ENCODE measurements at places on chromosomes 6 and 20.

DNA sequence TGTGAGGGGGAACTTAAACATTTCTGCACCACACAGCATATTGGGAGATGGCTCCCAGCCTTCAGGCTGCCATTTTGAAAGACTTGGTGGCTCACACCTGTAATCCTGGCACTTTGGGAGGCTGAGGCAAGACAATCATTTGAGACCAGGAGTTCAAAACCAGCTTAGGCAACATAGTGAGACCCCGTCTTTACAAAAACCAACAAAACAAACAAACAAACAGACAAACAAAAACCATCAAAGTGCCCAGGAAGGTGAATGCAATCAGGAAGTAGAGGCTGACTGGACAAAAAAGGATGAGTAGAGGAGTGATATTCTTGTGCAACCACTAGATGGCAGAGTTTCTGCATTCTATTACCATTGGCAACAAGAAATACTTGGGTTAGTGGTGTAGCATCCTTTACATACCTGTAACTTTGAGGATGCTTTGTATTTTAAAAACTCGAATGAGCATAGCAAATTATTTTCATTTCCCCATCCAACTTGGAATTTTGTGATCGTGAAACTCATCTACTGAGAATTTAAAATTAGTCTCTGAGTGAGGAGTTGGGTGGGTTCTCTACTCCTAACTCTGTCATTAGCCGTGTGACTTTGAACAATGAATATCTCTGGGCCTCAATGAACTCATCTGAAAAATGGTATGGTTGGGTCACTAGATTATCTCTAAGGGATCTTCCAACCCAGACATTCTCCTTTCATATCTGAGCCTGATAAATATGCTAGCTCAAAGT is 84.4 kb downstream of the CRYBG1 start:
- peak; percentile 49 for DNase-seq

DNA sequence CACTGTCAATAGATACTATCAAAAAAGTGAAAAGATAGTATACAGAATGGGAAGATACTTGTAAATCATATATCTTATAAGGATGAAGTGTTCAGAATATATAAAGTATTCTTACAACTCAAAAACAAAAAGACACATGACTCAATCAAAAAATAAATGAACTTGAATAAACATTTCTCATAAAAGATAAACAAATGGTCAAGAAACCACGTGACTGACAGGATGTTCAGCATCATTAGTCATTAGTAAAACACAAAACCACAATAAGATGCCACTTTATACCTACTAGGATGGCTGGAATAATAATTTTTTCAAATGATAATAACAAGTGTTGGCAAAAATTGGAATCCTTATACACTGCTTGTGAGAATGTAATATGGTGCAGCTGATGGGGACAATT is 729.1 kb upstream of the HS3ST5 start:
- DNase-seq: no peak

- DNase-seq: no peak
Observed at GRCh38 chr6:116215414-116215813, 38.5 kb downstream of the TSPYL4 start.

DNA sequence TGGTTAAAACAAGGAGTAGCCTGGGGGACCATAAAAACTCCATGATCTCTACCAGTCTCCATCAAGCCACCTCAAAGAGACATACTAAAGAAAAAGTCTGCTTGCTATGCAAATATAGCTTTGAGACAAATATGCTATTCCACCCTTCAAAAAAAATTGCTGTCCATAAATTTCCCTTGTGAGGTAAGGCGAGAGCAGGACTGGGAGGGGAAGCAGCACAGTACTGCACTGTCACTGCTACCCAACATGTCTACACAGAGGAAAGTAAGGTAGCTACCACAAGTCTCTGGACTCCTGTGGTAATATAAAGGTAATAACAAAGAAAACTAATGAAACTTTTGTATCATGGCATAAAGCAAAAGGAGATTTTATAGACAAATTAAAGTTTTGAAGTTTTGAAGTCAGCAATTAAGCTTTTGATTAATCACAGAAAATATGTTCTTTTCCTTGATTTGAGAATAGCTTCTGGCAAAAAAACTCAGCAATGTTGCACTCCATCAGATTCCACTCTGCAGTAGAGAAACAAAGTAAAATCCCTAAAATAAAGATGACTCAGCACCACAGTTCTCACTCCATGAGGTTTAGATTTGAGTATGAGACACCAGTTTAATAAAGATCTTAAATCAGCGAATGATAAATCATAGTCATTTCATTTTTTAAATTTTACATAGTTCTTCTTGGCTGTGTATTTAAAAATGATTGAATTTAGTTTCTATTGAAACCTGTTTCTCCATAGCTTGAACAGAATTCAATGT is 602.4 kb downstream of the COL12A1 start:
- DNase-seq: no peak

GRCh38 chr6:10271982-10272381 is 142.9 kb downstream of the TFAP2A start:
- DNase-seq: no peak

- DNase-seq: no peak
Observed at GRCh38 chr20:5722927-5723326, 27.3 kb upstream of the SHLD1 start.

GRCh38 chr6:158438226-158438625 is 121.7 kb upstream of the TMEM181 start:
- no peak for DNase-seq

DNA sequence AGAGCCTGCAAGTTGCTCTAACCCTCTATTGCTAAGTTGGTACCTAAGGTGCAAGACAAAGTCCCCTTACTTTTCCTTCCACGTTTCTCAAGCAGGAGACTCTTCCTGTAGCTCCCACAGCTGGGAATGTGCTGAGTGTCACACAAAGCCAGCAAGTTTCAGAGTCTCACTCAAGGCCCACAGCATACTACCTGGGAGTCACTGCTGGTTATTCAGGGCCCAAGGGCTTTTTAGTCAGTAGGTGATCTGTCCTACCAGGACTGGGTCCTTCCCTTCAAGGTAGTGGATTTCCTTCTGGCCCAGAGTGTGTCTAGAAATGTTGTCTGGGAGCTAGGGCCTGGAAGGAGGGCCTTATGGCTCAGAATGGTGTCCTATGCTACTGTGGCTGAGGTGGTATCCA is 261.9 kb upstream of the CITED2 start:
- DNase-seq: no peak

- no peak for DNase-seq
Observed at GRCh38 chr6:28000351-28001045, 43.5 kb downstream of the OR2B6 start.

DNA sequence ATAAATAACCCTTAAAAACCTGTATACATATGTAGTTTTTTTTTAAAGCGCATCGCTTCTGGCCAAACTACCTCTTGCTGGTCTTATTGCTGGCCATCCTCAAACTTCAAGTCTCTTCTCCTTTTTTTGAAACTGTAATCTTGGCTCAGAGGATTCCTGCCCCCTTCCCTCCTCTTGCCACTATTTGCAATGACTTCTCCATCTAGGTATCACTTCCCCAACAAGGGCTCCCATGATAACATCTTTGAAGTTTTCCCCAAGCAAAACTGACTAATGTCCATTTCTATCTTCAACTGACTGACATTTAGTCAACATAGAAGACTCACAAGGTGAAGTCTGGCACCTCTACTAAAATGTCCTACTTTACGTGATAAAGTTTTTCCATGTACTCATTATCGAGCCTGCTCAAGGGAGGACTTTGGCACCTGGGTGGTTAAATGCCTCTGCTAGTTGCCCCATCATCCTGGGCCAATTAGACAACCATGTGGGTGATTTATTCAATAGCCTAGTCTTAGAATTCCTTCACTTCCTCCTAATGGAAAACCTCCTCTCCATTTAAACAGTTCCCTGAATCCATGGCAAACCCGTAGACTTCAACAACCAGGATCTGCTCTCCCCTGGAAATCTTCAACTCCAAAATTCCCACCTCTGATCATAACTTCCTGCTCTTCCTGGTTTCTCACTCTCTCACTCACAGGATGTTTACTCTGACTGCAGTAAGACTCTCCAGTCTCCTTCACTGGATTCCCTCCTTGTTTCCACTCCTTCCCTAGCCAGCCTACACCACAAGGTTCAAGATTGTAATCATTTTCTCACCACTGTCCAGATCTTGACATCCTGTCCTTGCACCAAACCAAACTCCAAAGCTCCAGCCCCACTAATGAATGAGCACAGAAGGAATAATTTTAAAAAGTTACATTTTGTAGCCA is 9.4 kb upstream of the PLAGL1 start:
- no peak for DNase-seq

GRCh38 chr6:35638679-35639078 is 50.0 kb downstream of the FKBP5 start:
- no peak for DNase-seq

DNA sequence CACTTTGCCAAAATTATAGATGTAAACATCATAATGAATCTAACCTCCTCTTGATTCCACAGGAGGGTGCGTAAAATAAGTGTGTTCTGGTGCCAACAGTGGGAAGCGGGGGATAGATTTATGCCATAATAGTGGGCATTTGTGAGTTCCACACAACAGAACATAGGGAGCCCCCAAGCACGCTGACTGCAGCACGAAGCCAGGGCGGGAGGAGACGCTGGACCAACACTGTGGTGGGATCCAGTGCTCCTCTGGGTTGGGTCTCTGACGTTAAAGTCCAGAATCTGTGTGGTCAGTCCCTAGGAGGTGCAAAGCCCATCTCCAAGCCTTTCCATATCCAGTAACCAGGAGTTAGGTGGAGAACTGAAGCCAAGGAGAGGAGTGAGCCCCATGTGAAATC is 1.8 kb upstream of the TTLL2 start:
- no peak for DNase-seq

DNA sequence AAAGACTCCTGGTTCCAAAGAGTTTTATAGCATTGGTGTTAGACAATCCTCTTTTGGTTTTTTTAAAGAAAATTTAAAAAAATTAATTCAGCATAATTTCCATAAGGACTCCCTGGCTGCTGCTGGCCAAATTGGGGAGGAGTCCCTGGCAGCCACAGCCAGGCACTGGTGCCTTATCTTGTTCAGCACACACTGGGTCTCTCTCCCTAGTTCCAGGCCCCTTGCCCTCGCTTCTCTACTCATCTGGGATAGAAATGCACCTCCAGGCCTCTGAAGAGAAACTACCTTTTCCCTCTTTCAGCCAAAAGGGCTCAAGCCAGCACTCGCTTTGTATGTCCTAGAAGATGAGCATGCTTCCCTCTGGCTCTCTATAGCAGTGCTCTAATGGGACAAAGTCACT is 13.4 kb upstream of the MAPK13 start:
- DNase-seq: no peak

DNA sequence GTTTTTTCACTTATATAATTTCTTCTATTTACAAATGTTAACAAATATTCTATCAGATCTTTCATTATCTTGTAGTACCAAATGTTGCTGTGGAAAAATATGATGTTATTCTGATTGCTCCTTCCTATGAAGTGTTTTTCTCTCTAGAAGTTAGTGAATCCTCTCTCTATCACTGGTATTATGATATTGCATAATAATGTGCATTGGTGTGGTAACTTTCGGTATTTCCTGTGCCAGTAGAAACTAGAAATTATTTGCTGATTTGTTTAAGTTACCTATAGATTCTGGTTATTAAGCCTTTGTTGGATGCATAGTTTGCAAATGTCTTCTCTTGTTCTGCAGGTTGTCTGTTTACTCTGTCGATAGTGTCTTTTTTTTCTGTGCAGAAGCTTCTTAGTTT is 342.5 kb downstream of the CENPW start:
- no peak for DNase-seq

- DNase-seq: no peak
Observed at GRCh38 chr6:52371656-52372191, 9.8 kb downstream of the PAQR8 start.

Measured in urothelium cell line (cell line).